ENCODE measurements at places on chromosomes 3 and 15. TPM values are rescaled to one million over a fixed set of nuclear protein-coding genes. Genes with fewer than 3 reads are reported as not detected.

Gene PAQR5
- 6.4 TPM for total RNA-seq

Gene LARP6
- total RNA-seq: 101 TPM

- DNase-seq: no peak
Measured at GRCh38 chr3:44033123-44033522, 208.6 kb upstream of the TOPAZ1 start.

DNA sequence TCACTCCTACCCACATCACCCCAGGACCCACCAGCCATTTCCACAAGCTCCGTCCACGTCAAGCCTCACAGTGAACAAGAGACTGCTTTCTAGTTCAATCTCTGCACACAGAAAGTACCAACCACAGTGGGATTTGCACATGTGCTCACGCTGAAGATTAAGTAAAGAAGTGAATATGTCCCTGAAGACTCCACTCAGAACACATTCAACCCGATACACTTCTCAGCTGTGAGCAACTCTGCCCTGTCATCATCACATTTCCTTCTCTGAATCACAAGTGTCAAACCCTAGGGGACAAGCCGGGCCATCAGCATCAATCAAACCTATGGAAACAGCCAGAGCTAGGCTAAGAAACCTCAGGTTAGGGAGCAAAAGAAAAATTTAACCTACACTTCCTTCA is 1.9 kb downstream of the STIMATE start:
- no peak for DNase-seq

Gene SLC22A14
- total RNA-seq: 0.58 TPM

GRCh38 chr3:31968369-31968926 is 12.6 kb downstream of the OSBPL10 start:
- no peak for DNase-seq

All from kidney epithelial cell (primary cell).